ENCODE measurements at places on chromosomes 13 and 19.

DNA sequence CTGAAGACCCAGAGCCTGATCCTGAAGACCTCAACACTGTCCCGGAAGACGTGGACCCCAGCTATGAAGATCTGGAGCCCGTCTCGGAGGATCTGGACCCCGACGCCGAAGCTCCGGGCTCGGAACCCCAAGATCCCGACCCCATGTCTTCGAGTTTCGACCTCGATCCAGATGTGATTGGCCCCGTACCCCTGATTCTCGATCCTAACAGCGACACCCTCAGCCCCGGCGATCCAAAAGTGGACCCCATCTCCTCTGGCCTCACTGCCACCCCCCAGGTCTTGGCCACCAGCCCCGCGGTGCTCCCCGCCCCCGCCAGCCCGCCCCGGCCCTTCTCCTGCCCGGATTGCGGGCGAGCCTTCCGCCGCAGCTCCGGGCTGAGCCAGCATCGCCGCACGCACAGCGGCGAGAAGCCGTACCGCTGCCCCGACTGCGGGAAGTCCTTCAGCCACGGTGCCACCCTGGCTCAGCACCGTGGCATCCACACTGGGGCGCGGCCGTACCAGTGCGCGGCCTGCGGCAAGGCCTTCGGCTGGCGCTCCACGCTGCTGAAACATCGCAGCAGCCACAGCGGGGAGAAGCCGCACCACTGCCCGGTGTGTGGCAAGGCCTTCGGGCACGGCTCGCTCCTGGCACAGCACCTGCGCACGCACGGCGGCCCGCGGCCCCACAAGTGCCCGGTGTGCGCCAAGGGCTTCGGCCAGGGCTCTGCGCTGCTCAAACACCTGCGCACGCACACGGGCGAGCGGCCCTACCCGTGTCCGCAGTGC lies 2.9 kb upstream of the MCOLN1 start:
- no peak for DNase-seq

DNA sequence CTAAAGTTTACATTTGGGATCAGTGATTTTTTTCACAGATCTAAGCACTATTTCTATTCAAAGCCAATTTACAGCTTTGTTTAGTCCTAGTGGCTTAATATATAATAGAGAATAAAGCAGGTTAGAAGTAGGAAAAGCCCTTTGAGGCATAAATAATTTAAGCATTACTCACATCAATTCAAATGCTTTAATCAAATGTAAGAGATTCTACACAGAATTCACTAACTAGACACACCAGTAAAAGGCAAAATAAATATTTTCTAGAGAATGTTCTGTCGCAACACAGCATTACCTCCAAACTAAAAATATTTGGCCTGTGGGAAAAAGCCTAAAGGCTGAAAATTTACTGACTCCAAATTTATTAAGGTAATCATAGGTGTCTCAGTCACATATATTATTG lies 31.3 kb downstream of the KCTD12 start:
- no peak for DNase-seq

DNA sequence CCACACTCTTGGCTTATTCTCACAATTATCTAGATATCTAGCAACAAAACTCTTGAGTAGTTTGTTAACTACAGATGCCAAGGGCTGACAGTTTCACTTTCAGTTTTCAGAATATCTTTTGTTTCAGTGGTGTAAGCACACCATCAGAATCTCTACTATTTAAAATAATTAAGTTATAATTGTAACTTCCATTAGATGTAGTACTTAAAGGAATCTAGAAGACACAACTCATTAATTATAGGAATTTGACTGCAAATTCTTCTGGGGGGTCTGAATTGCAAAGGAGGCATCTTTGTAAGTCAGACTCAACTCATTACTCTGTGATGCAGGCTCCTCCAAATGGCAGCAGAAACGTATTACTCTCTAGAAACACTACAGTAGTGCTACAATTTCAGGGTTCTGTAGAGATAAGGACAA lies 44.9 kb upstream of the USPL1 start:
- peak; percentile 64 for DNase-seq

DNA sequence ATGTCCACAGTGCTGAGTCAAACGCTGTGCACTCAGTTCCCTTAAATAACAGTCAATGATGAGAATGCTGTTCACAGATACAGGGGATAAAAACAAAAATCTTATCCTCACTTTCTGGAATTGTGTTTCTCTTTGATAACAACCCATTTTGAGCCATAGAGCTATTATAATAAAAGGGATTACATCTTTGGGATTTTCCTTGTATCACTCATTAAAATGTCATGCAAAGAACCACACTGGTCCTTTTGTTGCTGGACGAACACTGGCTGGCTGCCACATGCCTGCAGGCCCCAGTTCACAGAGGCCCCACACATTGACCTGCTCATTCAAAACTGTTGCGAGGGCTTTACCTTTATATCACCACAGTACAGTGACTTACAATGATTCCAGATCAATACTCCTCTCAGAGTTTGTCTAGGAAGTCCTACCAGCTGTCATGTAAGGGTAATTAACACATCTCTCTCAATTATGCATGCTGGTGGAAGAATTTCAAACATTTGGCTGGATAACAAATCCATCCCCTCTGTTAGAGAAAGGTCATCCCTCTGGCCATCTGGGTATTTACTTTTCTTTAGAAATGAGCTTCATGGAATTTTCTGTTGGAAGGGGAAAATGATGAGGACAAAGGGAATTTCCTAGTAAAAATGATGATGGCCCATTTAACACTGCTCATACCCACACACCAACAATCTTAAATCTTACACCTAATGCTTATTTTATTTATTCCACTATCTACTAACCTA lies 85.9 kb downstream of the MBNL2 start:
- DNase-seq, result no peak

DNA sequence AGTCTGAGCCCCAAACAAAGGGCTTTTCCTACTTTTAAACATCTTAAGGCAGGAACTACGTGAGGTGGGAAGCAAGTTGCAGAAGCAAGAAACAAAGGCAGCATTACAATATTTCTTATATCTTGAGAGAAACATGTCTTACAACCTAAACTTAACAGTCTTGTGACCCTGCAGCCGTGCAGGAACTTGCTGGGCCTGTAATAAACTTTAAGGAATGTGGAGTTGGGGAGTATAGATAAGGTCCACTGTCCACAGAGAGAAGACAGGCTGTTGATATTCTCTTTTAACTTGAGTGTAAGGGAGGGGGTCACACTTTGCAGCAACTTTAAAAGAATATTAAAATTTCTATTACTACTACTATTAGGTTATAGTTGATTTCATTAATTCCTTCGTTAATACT lies 214.6 kb upstream of the HTR2A start:
- no peak for DNase-seq

GRCh38 chr13:40452038-40452666 lies 214.3 kb downstream of the FOXO1 start:
- no peak for DNase-seq

GRCh38 chr19:12647047-12647446 lies 19.5 kb downstream of the MAN2B1 start:
- no peak for DNase-seq

- DNase-seq, result no peak
Measured at GRCh38 chr13:93004919-93005318, 221.7 kb upstream of the GPC6 start.

GRCh38 chr13:79742923-79743322 lies 262.0 kb downstream of the NDFIP2 start:
- DNase-seq, result no peak

DNA sequence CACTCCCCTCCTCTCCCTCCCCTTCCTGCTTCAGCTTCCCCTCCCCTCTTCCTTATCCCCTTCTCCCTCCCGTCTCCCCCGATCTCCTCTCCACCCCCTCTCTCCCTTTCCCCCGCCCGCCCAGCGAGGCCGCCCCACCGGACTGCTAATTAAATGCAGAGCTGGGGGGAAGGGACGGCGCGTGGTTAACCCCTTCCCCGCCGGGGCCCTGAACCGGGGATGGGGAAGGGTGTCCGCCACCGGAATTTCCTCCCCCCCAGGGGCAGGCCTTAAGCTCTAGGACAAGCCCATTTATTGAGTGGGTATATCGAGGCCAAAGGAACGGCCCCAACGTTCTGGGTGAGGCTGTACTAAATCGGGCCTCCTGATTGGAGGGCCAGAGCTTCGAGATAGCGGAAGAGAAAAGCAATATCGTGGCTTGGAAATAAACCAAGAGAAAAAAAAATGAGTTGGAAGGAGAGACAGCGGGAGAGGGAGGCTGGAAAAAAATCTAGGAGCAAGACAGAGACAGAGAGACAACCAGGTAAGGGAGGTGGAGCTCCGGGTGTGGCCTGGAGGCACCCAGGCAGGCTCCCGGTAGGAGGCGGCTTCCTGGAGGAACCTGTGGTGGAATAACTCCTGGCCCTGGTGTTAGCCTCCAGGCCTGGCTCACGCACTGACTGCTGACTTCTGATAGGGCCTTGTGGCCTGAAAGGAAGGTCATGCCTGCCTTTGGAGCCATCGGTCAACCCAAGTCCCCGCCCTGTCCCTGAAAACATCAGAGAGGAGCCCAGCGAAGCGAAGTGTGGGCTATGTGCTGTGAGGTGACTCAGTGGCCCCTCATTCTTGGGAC lies 11.6 kb upstream of the JUND start:
- no peak for DNase-seq

DNA sequence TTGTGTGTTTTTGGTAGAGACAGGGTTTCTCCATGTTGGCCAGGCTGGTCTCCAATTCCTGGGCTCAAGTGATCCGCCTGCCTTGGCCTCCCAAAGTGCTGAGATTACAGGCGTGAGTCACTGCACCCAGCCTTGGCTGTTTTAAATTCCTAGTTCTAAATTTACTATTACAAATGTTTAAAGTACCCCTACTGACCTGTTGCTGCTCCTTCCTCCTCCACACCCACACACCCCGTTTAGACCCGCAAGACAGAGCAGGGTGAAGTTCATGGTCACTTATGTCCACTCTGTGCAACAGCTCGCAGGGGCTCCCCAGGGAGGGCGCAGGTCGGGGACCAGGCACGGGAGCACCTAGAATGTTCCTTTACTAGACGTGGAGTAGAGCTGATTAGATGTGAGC lies 28.7 kb downstream of the TMEM161A start:
- DNase-seq, result no peak

DNA sequence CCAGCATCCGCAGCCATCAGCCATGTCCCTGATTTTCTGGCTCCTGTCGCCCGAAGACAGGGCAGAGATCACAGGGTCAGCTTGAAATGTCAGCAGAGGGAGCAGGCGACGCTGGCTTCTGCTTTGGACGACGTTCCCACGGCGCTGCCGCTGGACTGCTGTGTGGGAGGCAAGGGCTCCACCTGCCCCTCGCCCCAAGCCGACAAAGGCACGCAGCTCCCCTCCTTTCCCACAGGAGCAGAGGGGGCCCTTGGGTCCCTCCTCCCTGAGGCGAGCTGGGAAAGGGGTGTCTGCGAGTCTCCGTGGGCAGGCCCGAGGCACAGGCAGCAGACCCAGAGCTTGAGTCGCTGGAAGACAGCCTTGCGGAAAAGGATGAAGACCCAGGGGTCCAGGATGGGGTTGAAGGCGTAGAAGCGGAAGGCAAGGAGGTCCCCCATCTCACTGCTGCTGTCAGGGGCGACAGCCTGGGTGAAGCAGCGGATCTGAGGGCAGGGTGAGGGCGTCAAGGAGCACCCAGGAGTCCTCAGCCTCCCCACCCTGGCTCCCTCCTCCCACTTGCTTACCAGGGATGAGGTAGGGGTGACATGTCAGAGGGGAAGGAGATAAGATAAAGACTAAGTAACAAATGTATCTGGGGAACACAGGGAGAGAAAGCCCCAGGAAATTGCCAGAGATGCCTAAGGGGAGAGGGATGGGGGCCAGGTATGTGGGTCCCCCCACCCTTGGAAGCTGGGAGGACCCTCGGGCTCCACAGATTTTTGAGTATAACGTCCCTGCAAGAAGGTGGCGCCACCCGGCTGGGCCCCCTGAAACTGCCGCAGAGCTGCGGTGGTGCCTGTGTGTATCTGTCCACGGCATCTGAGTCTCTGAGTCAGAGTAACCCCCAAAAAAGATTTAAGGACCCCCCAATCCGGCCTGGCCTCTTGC lies 3.4 kb downstream of the PTGIR start:
- DNase-seq, result no peak

GRCh38 chr19:11860721-11861120 lies 12.2 kb downstream of the ZNF439 start:
- no peak for DNase-seq

- DNase-seq, result no peak
Measured at GRCh38 chr19:32023564-32023832, 321.9 kb upstream of the ZNF507 start.

DNA sequence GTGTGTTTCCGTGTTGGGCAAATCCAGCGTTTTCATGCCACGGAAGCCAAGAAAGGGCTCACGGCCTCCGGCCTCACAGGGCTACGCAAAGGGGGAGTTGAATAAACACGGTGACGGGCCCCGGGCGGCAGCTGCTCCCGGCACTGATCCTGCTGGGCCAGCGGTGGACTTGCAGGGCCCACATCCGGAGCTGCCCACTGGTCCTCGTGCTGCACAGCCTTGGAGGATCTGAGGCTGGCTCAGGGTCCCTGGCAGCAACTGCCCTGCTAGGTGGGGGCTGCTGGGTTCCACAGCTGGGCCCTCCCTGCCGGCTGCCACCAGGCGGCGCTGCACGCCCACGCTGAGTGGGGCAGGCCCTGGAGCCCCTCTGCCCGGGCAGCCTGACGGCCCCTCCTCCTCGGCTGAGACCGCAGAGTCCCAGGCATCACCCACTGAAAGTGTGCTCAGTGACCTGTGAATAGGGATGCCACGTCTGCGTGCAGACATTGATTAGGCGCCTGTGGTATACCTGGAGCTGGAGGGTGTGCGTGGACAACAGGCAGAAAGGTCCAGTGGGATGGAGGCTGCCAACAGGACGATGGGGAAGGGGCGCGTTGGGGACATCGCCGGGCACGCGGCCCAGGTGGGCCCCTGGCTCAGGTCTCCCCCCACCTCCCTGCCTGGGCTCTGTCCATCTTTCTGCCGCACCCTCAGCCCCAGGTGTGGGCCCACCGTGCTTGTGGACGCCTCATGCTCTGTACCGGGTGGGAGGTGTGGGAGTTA lies 5.3 kb upstream of the HCN2 start:
- peak; percentile 77 for DNase-seq

GRCh38 chr13:50419896-50420295 lies 404.7 kb downstream of the KCNRG start:
- DNase-seq, result no peak

- no peak for DNase-seq
Measured at GRCh38 chr19:38599722-38600121, 18.0 kb downstream of the MAP4K1 start.

DNA sequence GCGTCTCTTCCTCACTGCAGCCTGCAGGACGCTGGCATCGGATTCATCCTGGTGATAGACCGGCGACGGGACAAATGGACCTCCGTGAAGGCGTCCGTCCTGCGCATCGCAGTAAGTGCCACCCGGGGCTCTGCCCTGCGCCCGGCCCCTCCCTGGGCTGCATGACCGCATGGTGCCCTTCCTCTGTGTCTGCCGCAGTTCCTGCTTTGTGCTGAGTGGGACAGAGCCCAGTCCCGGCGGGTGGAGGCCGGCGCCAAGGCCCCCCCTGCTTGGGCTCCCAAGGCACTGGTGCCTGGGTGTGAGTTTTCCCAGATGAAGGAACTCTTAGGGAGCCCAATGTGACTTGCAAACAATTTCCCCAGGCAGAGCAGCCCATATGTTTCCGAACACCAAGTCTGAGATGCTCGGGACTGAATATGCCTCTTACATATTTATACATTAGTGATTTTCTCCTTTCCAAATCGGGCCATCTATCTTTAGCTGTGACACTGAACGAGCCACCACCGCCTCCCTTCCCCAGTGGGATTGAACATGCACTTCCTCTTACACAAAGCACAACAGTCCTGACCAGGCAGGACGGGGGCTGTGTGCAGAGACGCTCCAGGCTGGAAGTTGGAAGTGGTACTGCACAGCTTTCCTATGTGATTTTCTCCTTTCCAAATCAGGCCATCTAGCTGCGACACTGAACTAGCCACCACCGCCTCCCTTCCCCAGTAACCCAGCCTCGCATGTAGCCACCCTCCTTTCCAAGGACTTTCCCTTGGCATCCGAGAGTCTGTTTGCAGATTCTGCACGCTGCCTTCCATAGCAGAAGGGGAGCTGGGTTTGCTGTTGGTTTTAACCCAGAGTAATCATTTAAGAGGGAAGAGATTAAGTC lies 60.1 kb upstream of the F7 start:
- DNase-seq, result no peak

Measured in B cell (primary cell).